RWPE2 (cell line): ENCODE measurements at places on chromosomes 16 and 17.

- H3K36me3 ChIP-seq = no peaks in the 10 kb centered on the region
- peaks cover 5% of the 10 kb centered on the region for H3K4me1 ChIP-seq
- H3K27ac ChIP-seq = no peak overlapping the region
- no peak for DNase-seq
Observed at GRCh38 chr17:51372345-51373004, 112.1 kb downstream of the UTP18 start.

GRCh38 chr16:57618296-57619132 is 9.9 kb upstream of the ADGRG1 start:
- no peak overlapping the region for H3K4me3 ChIP-seq
- peak; percentile 57 for DNase-seq
- peaks cover 42% of the 10 kb centered on the region for H3K4me1 ChIP-seq
- H3K36me3 ChIP-seq = peaks cover 12% of the 10 kb centered on the region
- H3K27ac ChIP-seq = peak overlapping the region; percentile 89
- no peaks in the 10 kb centered on the region for H3K27me3 ChIP-seq

GRCh38 chr17:81492202-81492601 is 20.4 kb downstream of the ACTG1 start:
- H3K27ac ChIP-seq = no peak overlapping the region
- H3K4me1 ChIP-seq = peaks cover 2% of the 10 kb centered on the region
- H3K4me3 ChIP-seq = no peak overlapping the region

- no peaks in the 10 kb centered on the region for H3K36me3 ChIP-seq
- H3K4me1 ChIP-seq = peaks cover 21% of the 10 kb centered on the region
Observed at GRCh38 chr17:50035421-50035879, 20.5 kb upstream of the ITGA3 start.

- H3K36me3 ChIP-seq = peaks cover 89% of the 10 kb centered on the region
- H3K4me1 ChIP-seq = peaks cover 3% of the 10 kb centered on the region
- H3K4me3 ChIP-seq = no peak overlapping the region
- no peak for DNase-seq
- no peak overlapping the region for H3K27ac ChIP-seq
Observed at GRCh38 chr16:87757841-87758426, 7.9 kb downstream of the KLHDC4 start.

DNA sequence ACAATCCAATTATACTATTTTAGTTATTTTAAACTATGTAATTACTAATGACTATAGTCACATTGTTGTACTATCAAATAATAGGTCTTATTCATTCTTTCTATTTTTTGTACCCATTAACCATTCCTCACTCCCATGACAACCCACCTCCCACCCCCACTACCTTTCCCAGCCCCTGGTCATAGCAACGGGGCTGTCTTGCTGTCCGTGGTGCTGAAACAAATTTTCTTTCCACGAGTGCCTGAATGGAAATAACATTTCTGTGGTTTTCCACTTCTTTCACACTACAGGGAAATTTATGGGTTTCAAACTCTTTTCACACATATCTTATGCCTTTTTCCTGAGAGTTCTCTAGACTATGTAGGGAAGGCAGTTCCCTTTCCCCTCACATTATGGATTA is 326.6 kb downstream of the PHKB start:
- H3K27me3 ChIP-seq = no peaks in the 10 kb centered on the region
- H3K4me1 ChIP-seq = no peaks in the 10 kb centered on the region
- no peaks in the 10 kb centered on the region for H3K36me3 ChIP-seq
- no peak for DNase-seq
- H3K27ac ChIP-seq = no peak overlapping the region
- no peak overlapping the region for H3K4me3 ChIP-seq

DNA sequence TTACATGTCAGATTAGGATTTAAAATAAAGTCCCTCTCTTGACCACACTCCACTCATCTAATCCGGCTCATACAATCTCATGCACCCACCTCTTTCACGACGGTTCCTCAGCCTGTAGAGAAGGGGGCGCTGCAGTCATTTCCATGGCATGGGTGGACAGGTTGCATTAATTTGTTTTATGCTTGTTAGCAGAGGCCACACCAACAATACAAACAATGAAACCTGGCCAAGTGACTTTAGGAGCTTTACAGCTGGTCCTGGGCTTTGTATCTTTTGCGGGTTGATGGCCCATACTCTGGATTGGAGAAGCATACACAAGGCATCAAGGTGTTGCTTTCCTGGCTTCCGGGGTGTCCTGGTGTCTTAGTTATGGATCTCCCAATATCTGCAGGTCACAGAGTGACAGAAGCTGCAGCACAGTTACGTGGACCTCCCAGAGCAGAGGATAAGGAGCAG is 9.7 kb upstream of the SNF8 start:
- H3K4me3 ChIP-seq = no peak overlapping the region
- no peaks in the 10 kb centered on the region for H3K4me1 ChIP-seq
- DNase-seq = no peak
- H3K36me3 ChIP-seq = no peaks in the 10 kb centered on the region
- no peak overlapping the region for H3K27ac ChIP-seq

- H3K27me3 ChIP-seq = no peaks in the 10 kb centered on the region
- H3K4me1 ChIP-seq = peaks cover 2% of the 10 kb centered on the region
- H3K36me3 ChIP-seq = peaks cover 14% of the 10 kb centered on the region; the same call in 1 of the 2 replicates
- peak within 1 kb of the TSS; percentile 71 for H3K27ac ChIP-seq
- H3K4me3 ChIP-seq = peak within 1 kb of the TSS; percentile 60
Observed at GRCh38 chr16:30534368-30535105, at the start of gene ZNF747. Gene ZNF747 (minus strand): TSS chr16:30534858. CDS start chr16:30534679, 179 bp downstream.

- DNase-seq = no peak
- no peak overlapping the region for H3K27ac ChIP-seq
- H3K27me3 ChIP-seq = no peaks in the 10 kb centered on the region
- H3K36me3 ChIP-seq = no peaks in the 10 kb centered on the region
Observed at GRCh38 chr17:71170070-71170469, 950.8 kb upstream of the SOX9 start.

GRCh38 chr16:15650698-15651171 is 690 bp downstream of the NDE1 start:
- peak overlapping the region; percentile 99 for H3K27ac ChIP-seq
- H3K36me3 ChIP-seq = peaks cover 41% of the 10 kb centered on the region
- no peak for DNase-seq
- peak overlapping the region; percentile 91 for H3K4me3 ChIP-seq

DNA sequence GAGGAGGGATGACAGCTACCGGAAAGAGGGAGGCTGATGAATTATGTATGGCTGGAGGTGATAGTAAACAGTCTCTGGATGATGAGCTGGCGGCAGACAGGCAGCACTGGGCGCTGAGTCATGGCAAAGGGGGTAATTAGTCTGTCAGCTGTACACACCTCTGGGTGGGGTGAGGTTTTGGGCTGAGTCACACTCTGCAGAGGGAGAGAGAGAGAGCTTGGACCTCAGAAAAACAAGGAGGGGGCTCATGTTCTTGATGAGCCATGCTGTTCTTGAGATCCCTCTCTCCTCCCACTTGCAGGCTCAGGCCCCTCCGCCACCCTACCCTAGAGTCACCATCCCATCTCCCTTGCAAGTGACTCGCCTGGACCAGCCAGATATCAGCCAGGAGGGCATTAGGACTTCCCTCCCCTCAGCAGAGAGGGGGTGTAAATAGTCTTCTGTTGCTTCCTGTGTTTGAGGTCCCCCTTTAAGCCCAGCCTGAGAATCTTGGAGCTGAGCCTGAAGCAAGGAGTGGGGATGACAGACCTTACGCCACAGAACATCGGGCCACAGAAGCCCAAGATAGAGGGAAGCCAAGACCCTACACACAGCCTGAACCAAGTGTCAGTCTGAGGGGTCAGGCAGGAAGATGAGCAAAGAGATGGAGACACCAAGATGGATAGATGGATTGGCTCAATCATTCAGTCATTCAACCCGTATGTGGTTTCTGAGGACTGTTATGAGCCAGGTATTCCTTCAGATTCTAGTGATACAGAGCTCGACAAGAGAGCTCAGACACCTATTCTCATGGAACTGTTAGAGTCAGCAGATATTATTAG is 383.2 kb upstream of the CCL2 start:
- H3K27ac ChIP-seq = no peak overlapping the region
- H3K4me1 ChIP-seq = peaks cover 3% of the 10 kb centered on the region
- DNase-seq = peak; percentile 76
- no peaks in the 10 kb centered on the region for H3K36me3 ChIP-seq
- H3K4me3 ChIP-seq = no peak overlapping the region

- H3K27ac ChIP-seq = no peak overlapping the region
- H3K4me3 ChIP-seq = no peak overlapping the region
- no peaks in the 10 kb centered on the region for H3K4me1 ChIP-seq
Observed at GRCh38 chr16:82671741-82672140, 45.0 kb downstream of the CDH13 start.

DNA sequence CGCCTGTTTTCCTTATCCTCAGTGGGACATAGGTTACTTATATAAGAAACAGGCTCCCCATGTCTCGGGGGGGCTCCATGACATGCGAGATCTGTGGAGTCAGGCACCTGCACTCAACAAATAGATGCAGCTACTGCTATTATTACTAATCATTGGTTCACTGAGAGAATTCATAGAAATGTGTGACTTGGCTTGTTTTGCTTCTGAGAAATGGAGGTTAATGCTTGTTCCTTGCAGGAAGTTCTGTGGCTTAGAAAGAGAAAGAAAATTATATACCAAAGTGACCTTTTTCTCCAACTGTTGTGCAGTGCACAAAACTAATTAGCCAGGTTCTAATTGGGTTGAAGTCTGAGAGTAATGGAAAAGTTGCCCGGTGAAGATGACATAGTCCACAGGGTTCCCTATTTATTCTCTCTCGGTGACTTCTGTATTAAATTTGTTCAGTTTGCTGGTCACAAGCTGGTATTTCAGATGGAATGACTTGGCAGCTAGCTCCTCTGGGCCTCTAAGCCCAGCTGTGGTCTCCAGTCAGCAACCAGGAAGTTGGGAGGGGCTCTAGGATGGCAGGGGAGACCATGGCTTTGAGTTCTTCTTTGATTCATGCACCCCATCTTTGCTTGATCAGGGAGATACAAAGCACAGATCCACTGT is 17.6 kb upstream of the MAF start:
- no peaks in the 10 kb centered on the region for H3K27me3 ChIP-seq
- no peak for DNase-seq
- H3K27ac ChIP-seq = no peak overlapping the region
- peaks cover 2% of the 10 kb centered on the region for H3K4me1 ChIP-seq

GRCh38 chr16:81686391-81687130 is 92.5 kb upstream of the PLCG2 start:
- peaks cover 29% of the 10 kb centered on the region for H3K36me3 ChIP-seq
- H3K4me3 ChIP-seq = no peak overlapping the region
- no peak overlapping the region for H3K27ac ChIP-seq
- no peak for DNase-seq
